ENCODE measurements at places on chromosomes 11 and 22.

GRCh38 chr11:92397221-92397755, 172.7 kb downstream of the FAT3 start:
- no peak for DNase-seq

- DNase-seq: no peak
These were observed 730 bp downstream of the LMNTD2 start for GRCh38 chr11:559712-560304.

- DNase-seq: no peak
These were observed 76.9 kb upstream of the API5 start for GRCh38 chr11:43234881-43235280.

DNA sequence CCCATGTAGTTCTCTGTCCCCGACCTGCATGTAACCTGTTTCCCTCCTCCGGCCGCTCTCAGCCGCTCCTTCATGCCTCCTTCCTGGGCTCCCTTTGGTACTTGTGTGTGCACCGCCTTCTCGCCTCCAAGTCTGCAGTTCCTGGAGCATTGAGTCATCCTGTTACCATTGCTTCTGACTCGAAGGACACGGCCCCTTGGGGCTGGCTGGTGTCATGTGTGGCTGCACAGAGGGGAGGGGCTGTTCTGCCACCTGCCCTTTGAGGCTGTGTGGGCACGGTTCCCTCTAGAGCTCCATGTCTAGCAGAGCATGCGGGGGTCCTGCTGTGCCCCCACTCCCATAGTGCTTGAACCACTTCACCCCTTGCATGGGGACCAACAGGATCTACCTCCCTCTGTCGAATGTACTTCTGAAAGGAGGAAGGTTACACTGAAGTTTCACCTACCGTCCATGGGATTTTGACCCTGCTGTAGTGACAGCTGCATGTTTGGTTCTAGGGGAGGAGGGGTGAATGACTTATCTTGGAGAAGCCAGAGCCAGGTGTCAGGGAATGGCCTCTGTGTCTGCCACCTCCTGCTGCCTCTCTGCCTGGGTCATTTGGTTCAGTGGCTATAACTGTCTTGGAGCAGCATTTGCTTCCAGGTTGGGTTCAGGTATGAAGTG, 39.6 kb downstream of the BCR start:
- no peak for DNase-seq

DNA sequence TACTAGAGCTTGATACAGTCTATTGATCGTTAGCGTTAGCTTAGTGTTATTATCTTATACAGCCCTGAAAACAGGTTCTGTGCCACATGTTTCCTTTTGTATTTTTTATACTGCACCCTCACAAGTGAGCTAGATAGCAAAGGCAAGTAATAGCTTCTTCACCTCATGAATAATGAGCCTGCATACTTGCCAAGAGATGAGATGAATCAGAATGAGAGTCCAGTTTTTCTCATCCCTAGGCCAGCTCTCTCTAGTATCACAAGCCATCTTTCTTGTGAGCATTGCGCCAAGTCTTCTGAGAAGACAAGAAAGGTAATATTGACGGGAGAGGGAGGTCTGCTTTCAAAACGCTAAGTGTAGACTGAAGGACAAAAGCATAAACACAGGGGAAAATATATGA, 8.7 kb upstream of the CARD18 start:
- DNase-seq: no peak

- DNase-seq: peak; percentile 25
These were observed 318.7 kb downstream of the BUD13 start for GRCh38 chr11:116454020-116454645.

DNA sequence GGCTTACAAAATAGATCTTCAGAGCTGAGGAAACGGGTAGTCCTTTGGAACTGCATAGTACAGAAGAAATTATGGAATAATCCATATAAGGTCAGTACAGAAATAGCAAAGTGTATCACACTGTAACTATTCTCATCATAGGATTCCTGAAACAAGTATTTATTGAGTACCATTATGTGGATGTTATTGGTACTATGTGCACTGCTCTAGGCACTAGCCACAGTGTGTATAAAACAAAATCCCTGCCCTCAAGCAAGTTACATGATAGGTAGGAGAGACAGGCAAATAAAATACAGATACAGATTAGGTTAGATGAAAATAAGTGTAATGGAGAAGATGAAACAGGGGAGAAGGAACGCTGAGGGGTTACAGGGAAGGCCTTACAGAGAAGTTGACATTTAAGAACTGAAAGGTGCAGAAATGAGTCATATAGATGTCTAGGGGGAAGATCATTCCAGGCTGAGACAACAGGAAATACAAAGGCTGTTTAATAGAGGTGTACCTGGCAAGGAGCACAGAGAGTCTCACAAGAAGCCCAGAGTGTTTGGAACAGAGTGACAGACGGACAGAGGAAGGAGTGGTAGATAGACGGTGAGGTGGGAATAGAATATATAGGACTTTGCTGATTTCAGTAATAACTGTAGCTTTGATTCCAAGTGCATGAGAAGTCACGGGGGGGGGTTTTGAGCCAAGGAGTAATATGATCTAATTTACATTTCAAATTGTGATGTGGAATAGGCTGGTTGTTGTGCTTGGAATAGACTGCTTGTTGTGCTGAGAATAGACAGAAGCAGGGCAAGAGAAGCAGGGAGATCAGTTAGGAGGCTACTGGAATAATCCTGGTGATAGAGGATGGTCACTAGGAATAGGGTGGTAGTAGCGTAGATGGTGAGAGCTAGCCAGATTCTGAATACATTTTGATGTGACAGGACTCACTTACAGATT, 13.7 kb downstream of the RNF141 start:
- DNase-seq: no peak

GRCh38 chr11:79276736-79277325, 164.0 kb downstream of the TENM4 start:
- DNase-seq: no peak

GRCh38 chr11:125376856-125377255, 119.2 kb downstream of the FEZ1 start:
- DNase-seq: no peak

- DNase-seq: no peak
These were observed 88.4 kb downstream of the TRAF6 start for GRCh38 chr11:36421546-36422155.

DNA sequence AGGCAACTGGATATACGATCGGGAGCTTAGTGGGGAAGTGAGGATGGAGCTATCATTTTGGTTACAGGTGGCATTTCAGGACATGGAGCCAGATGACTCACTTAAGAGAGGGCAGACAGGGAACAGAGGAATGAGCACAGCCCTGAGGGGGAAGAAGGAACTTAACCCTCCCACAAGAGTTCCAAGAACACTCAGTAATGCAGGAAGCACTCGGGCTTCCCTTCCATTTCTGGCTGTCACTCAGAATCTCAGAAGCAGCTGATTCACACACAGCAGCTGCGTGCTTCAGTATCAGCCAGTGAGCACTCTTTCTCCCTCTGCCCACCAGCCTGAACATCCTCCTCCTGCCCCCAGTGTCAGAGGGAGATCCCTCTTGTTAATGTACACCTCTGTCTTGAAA, 34.8 kb downstream of the EFCAB6 start:
- no peak for DNase-seq

- no peak for DNase-seq
These were observed 64.0 kb downstream of the CCDC81 start for GRCh38 chr11:86438685-86439084.

- no peak for DNase-seq
These were observed 150.8 kb upstream of the MTMR2 start for GRCh38 chr11:96074551-96075310.

- no peak for DNase-seq
These were observed 26.9 kb downstream of the POLR3H start for GRCh38 chr22:41517172-41518047.

DNA sequence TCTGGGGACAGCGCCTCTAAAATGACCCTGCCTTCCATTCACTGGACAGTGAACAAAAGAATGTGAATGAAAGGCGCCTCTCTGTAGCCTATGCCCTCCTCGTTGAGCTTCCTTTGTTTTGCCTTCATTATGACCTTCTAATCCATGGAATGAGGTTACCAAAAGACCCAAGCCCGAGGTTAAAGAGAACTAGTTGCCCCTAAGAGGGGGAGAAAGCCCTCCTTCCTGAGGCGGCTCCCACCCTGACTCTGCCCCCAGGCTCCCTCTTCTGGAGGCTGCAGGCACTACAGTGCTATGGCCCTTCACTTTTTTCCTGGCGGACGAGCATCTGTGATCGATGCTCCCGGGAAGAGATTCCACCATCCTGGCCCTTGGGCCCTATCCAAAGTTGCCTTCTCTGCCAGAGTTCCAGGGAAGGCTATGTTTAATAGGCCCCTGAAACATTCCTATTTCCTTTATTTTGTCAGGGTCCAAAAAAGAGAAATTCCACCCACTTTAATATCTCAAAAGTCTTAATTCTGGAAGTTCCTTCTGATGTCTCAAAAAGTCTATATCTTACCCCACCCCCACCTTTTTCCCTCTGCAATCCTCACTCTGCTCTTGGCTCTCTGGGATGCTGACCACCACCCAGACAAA, 147.3 kb downstream of the FEZ1 start:
- DNase-seq: peak; percentile 25

- no peak for DNase-seq
These were observed 48.8 kb upstream of the CARS1 start for GRCh38 chr11:3105791-3106735.

DNA sequence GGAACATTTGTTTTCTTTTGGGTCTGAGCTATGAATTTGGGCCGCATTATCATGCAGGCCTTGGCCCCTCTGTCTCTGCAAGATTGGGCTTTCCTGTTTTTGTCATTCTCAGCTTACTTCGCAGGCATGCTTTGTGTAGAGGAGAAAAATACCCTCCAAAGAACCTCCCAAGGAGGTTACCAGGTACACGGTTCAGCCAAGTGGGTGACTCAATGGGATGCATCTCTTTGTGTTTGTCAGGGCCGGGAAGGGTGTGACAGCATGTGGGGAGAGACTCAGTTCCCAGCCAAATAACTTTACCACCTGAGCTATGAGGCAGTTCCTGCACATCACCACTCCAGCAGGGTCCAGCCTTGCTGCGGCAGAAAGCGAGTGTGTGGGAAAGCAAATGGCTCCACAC, 47.8 kb upstream of the CLDN5 start:
- no peak for DNase-seq

DNA sequence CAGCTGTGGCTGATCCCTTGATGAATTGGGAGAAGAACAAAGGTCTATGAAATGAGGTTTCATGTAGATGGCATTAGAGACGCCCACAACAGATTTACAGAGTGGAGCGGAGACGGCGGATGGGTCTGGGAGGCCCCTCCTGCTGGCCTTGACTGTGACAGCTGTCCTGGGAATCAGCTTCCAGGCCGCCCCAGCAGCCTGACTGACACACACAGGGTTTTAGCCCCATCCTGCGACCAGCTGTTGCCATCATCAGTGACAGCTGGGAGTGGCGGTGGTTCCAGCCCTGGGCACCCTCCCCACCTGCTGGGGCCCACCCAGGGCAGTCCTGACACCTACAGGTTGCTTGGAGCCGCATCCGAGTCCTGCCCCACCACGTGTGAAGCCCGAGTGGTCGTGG, 64.0 kb upstream of the PPP6R3 start:
- no peak for DNase-seq

GRCh38 chr11:117239295-117239694, 6.8 kb downstream of the RNF214 start:
- no peak for DNase-seq

Data from Panc1 (cell line).